ENCODE measurements at places on chromosomes 2 and 18. TPM values are rescaled to one million over a fixed set of nuclear protein-coding genes. Genes with fewer than 3 reads are reported as not detected.

GRCh38 chr2:74554820-74555531 is 456 bp downstream of the DOK1 start:
- peak; percentile 41 for ATAC-seq

DNA sequence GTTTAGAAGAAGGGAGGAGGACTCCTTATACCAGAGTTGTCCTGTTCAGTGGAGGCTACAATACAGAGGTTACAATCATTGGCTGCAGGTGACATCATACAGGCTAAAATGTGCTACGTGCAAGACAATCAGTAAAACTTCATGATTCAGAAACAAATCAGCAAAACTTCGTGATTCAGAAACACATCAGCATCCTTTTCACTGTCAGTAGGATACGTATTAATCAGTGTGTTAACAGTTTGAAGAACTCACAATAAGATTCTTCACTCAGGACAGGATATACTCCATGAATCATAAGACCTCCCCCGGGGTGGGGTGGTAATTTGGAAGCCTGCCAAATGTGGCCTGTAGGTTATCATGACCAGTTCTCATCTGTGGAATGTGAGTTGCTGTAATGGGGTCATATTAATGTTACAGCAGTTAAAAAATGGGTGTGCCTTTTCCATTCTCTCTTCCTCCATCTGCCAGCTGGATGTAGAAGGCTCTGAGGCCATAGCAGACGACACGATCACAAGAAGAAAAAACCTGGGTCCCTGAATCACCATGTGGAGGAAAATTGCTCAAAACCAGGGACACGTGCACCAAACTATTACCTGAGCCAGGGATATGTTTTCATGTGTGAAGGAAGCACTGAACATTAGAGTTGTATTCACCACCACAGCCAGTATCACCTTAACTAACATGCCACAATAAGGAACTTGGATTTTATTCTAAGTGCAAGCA is 134.8 kb upstream of the CREB1 start:
- peak; percentile 97 for ATAC-seq

Gene ASB18
- total RNA-seq, result not detected

- peak; percentile 24 for ATAC-seq
These were observed 516 bp downstream of the EIF2AK2 start for GRCh38 chr2:37156071-37156856.

Gene DSG4
- total RNA-seq, result not detected

GRCh38 chr2:128535953-128536352 is 217.3 kb upstream of the HS6ST1 start:
- ATAC-seq, result peak; percentile 64

Gene UPP2
- not detected for total RNA-seq

DNA sequence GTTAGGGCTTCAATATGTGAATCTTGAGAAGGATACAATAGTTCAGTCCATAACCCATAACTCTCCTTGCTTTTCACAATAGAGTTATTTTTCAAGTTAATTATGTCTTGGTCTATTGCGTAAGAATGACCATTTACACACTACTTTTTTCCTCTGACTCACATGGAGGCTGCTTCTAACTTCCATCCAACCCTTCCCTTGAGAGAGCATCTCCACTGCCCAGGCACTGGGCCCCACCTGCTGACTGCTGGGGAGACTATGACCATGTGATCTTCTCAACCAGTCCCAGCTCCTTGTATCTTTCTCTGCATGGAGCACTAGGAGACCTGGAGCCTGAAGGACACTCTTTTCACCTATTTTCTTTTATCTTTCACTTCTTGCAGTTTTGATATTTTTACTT is 251.5 kb downstream of the GPD2 start:
- ATAC-seq, result peak; percentile 36

GRCh38 chr2:157152362-157152761 is 105.1 kb upstream of the GALNT5 start:
- ATAC-seq, result no peak

Gene SLC9A4
- 0.08 TPM for total RNA-seq

- no peak for ATAC-seq
These were observed 95.9 kb upstream of the MBOAT2 start for GRCh38 chr2:9099341-9099751.

Gene ERCC3
- 19.0 TPM for total RNA-seq

DNA sequence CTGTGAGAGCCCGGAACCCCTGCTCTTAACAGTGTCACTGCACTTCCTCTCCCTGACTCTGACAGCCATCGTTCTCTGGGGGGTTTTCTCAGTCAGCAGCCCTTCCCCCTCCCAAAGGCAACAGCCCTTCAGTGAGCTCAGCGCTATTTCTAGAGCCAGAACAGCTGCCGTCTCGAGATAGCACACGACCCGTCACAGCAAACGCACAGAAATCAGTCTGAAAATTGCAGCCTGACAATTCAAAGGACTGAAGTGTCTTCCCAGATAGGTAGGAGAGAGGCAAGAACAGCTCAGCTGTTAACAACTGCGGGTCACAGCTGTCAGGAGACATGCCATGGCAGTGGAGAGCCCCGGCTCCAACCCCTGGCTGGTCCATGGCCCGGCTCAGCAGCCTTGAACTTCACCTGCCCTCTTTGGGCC is 45.4 kb downstream of the ST8SIA5 start:
- ATAC-seq, result no peak

Data from esophagus mucosa (tissue), 1 donor.